Right atrium auricular region (tissue), 2 donors: ENCODE measurements at places on chromosomes 3 and 15. TPM values are rescaled to one million over a fixed set of nuclear protein-coding genes. Genes with fewer than 3 reads are reported as not detected.

DNA sequence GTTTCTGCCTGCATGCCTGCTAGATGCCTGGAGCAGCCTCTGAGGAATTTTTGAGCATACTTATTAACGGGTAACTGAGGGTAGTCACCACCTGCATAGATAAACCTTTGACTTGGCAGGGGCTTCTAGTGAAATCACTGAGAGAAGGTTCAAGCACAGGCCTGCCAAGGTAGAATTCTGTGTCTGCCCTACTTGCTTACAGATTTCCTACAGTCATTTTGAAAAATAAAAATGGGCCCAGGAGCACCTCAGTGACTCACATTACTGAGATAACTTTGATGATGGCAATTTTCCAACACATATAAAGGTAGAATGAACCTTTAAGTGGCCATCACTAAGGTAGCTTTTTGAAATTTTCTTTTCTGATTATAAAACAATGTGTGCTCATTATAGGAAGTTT is 10.8 kb downstream of the CRTAP start:
- H3K36me3 ChIP-seq = peaks cover 53% of the 10 kb centered on the region
- DNase-seq = no peak
- H3K27me3 ChIP-seq = no peaks in the 10 kb centered on the region
- no peak overlapping the region for H3K27ac ChIP-seq

The LRRC49 gene
- total RNA-seq = 35.3 TPM

GRCh38 chr3:141648055-141648910 is 89.8 kb upstream of the RNF7 start:
- no peaks in the 10 kb centered on the region for H3K4me1 ChIP-seq
- no peak for DNase-seq
- H3K27ac ChIP-seq = no peak overlapping the region
- no peak overlapping the region for H3K4me3 ChIP-seq
- no peaks in the 10 kb centered on the region for H3K36me3 ChIP-seq
- H3K27me3 ChIP-seq = no peaks in the 10 kb centered on the region

The PLA2G4E gene
- not detected for total RNA-seq

- no peak overlapping the region for H3K4me3 ChIP-seq
- DNase-seq = no peak
- no peak overlapping the region for H3K27ac ChIP-seq
- H3K4me1 ChIP-seq = no peaks in the 10 kb centered on the region
- no peaks in the 10 kb centered on the region for H3K36me3 ChIP-seq
These were observed 126.0 kb downstream of the IMPG2 start for GRCh38 chr3:101194392-101194791.

DNA sequence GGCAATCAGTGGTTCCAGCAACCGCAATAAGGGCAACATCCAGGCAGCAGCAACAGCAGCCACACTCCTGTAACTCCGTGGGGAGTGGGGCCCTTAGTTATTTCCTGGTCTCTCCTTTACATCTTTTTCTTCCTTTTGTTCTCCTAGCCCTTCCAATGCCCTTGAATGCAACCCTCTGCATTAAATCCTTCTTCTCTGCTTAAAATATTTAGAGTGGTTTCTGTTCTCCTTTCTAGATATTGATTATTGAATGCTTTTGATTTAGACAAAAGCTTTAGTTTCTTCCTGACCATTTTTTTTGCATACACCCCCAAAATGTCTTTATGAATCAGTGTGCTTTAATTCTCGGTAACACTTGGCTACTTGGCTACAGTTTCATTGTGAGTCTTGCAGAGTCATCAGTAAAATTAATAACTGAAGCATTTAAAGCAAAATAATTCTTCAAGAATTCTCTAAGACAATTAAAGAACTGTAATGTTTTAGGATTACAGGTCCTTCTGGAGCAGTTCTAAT is 586.1 kb downstream of the MECOM start:
- DNase-seq = no peak
- no peaks in the 10 kb centered on the region for H3K36me3 ChIP-seq
- no peaks in the 10 kb centered on the region for H3K4me1 ChIP-seq
- H3K4me3 ChIP-seq = no peak overlapping the region
- H3K27me3 ChIP-seq = no peaks in the 10 kb centered on the region
- no peak overlapping the region for H3K27ac ChIP-seq

GRCh38 chr3:134651347-134652041 is 672 bp upstream of the KY start:
- H3K27ac ChIP-seq = peak overlapping the region; percentile 10
- peak overlapping the region; percentile 30 for H3K4me3 ChIP-seq
- H3K36me3 ChIP-seq = no peaks in the 10 kb centered on the region
- peaks cover 24% of the 10 kb centered on the region for H3K4me1 ChIP-seq

- peak overlapping the region; percentile 32 for H3K27ac ChIP-seq
- no peaks in the 10 kb centered on the region for H3K27me3 ChIP-seq
- H3K4me1 ChIP-seq = peaks cover 35% of the 10 kb centered on the region
- H3K4me3 ChIP-seq = no peak overlapping the region
- DNase-seq = no peak
- H3K36me3 ChIP-seq = no peaks in the 10 kb centered on the region
These were observed 57.4 kb upstream of the MYZAP start for GRCh38 chr15:57534281-57534680.

DNA sequence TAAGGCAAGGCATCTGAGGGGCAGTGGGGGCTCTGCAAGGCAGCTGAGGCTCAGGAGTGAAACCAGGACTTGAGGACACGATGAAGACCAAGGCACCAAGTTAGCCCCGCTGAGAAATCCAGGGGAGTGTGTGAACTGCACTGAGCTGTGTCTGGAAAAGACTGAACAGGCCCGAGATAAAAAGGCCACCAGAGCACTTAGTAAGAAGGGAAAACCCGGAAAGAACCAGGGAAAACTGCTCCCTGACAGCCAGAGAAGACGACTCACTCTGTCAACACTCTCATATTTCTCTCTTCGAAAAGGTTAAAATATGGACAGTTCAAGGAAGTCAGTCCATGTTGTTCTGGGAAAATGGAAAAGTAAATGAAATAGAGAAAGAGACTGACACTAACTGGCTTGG is 109.0 kb downstream of the SEC22A start:
- H3K4me1 ChIP-seq = peaks cover 23% of the 10 kb centered on the region
- no peak overlapping the region for H3K27ac ChIP-seq
- no peaks in the 10 kb centered on the region for H3K27me3 ChIP-seq
- H3K4me3 ChIP-seq = no peak overlapping the region
- H3K36me3 ChIP-seq = peaks cover 52% of the 10 kb centered on the region
- DNase-seq = no peak

GRCh38 chr3:52633786-52634185 is 51.9 kb downstream of the PBRM1 start:
- peaks cover 50% of the 10 kb centered on the region for H3K36me3 ChIP-seq
- H3K27me3 ChIP-seq = no peaks in the 10 kb centered on the region
- H3K27ac ChIP-seq = no peak overlapping the region
- H3K4me3 ChIP-seq = no peak overlapping the region

DNA sequence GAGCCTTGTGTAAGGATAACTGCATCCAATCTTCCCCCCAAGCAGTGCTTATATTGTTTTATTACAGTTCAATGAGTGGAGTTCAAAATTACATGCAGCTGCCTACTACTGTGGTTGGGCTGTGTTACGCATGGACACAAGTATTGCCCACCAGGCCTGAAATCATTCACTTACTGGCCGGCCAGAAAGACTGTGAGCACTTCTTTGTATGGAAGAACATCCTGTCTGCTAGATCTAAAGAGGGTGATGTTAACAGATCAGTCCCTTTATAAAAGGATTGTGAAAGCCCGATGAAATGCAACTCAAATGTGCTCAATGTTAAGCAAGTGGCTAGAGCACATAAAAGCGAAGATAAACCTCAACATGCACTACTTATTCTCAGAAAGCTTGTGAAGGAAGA is 132.5 kb downstream of the FOXP1 start:
- H3K27me3 ChIP-seq = no peaks in the 10 kb centered on the region
- peaks cover 6% of the 10 kb centered on the region for H3K4me1 ChIP-seq
- no peaks in the 10 kb centered on the region for H3K36me3 ChIP-seq

The ARRDC4 gene
- 17.2 TPM for total RNA-seq
